ENCODE measurements at places on chromosomes 4 and X.

GRCh38 chrX:154436374-154436982, 476 bp upstream of the GDI1 start:
- no peak for DNase-seq

- DNase-seq, result no peak
Observed at GRCh38 chrX:13345037-13345436, 25.2 kb upstream of the ATXN3L start.

GRCh38 chr4:187929024-187929423, 66.5 kb upstream of the ZFP42 start:
- DNase-seq, result no peak

DNA sequence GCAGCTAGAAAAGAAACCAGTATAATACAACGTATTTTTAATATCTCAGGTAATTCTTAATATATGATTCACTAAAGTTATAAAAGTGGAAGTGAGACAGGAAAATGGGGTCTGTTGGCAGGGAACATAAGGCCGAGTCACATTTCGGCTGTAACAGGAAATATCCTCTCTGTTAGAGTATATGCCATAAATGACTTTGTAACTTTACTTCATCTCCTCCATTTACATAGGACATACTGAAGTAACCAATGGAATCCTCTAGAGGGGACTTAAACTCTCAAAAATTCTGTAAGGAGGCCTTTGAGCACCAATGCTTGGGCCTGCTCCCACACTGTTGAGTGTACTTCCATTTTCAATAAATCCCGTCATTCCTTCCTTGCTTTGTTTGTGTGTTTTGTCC, 71.3 kb downstream of the ANKRD17 start:
- DNase-seq, result no peak

- DNase-seq, result no peak
Observed at GRCh38 chr4:105129286-105130040, 17.2 kb upstream of the TET2 start.

DNA sequence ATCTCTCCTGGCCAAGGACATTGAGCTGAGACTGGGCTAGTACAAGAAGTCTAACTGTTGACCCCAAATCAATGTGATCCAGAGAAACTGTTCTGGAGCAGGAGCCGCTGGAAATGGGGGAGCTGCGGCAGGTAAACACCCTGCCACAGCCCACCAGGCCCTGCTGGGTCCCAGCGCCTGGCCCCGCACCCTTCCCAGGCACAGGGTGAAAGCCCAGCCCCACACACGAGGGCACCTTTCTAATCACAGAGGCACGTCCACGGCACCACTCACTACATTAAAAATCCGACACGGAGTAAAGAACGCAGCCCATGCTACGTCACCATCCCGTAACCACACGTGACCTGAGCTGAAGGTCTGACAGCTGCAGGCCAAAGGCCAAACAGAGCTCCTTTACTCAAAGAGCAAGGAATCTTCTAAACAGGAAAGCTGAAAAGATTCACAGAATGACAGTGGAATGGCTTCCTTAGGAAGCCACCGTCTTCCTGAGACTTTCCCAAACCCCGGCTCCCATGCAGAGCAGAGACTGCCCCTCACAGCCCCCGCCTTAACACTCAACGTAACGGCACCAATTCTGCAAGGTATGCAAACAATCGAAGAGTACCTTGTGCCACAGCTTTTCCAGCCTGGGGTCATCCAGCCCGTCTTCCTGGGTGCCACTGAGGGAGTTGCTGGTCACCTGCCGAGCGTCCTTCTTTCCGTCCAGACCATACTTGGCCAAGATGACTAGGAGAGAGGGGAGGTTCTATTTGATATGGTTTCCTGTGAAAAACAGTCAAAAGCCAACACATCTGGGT, 12.6 kb downstream of the LRPAP1 start:
- DNase-seq, result no peak

- no peak for DNase-seq
Observed at GRCh38 chr4:3305610-3306371, 13.0 kb downstream of the RGS12 start.

DNA sequence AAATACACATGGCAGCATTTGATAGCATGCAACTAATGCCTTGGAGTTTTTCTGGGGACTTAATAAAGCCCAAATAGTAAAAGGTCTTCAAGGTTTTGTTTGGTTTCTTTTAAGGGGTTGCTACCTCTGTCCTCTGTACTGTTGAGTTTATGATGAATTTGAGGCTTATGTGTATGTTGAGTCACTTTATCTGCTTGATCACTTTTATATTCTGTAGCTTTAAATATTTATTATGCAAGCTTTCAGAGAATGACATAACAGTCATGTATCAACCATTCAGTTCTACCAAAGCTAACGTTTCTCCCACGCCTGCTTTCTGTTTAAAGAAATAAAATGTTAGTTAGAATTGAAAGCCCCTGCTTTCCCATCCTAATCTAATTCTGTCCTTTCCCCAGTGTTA, 122.2 kb downstream of the NHS start:
- DNase-seq, result no peak

DNA sequence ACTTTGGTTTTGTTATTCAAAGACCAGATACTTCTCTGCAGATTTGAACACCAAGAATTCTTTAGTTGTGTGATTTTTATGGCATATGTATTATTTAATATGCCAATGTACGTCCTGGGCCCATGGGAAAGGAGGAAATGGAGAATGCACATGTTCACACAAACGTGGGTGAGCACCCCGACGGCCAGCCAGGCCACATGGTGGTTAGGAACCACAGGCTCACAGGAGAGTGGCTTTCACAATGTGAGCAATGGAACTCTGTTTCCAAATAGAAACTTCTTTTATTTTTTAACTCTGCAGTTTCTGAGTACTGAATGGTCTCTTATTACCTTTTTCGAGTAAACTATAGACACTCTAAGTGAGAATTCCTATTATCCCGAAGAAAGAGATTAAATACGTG, 58.0 kb upstream of the UNC5C start:
- no peak for DNase-seq

- DNase-seq, result no peak
Observed at GRCh38 chr4:32472918-32473317, 1752.7 kb downstream of the PCDH7 start.

- DNase-seq, result no peak
Observed at GRCh38 chr4:182294451-182294850, 51.2 kb downstream of the TENM3 start.

- no peak for DNase-seq
Observed at GRCh38 chr4:166277853-166278252, 404.8 kb downstream of the TLL1 start.

DNA sequence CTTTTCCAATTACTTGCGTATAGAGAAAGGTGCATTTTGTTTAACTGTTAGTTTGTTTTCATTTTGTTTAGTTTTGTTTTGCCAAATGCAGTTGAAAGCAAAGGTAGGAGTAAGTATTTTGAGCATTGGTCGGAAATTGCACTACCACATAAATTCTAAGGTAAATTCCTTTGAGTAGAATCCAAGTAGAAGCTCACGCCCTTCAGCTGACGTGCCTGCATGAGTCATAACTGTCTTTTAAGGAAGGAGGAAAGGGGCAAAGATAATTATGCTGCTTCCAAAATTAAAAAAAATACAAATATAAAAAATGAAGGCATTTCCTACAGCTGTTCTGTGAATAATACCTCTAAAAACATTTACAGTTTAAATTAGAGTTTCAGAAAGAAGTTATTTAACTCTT, 110.2 kb upstream of the MYOZ2 start:
- DNase-seq, result no peak

GRCh38 chr4:87657525-87657924, 7.4 kb downstream of the DMP1 start:
- no peak for DNase-seq

GRCh38 chr4:53646795-53647194, 55.5 kb upstream of the LNX1 start:
- DNase-seq, result no peak

GRCh38 chr4:5238173-5238572, 186.9 kb downstream of the STK32B start:
- DNase-seq, result peak; percentile 42

DNA sequence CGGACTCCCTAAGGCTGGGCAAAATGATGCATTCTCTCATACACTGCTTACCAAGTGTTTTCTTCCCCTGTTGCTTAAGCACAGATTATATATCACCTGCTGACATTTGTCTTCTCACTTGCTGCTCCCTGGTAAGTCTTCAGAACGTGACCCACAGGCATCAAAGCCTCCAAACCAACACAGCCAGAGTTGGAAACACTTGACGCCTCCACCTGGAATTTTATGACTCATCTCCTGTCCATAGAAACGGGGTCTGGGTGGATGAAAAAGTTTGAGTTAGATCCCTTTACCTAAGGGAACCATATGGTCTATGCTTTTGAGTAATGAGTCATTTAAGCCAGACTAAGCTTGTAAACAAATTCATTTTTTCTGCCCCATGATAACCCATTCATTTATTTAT, 251.6 kb downstream of the USP46 start:
- DNase-seq, result no peak

GRCh38 chr4:148854203-148854602, 412.0 kb upstream of the NR3C2 start:
- DNase-seq, result no peak

- no peak for DNase-seq
Observed at GRCh38 chrX:105999294-105999693, 39.2 kb downstream of the SERPINA7 start.

GRCh38 chrX:76538860-76539259, 111.3 kb downstream of the MAGEE1 start:
- no peak for DNase-seq

- no peak for DNase-seq
Observed at GRCh38 chrX:19972984-19973383, 17.9 kb downstream of the BCLAF3 start.

DNA sequence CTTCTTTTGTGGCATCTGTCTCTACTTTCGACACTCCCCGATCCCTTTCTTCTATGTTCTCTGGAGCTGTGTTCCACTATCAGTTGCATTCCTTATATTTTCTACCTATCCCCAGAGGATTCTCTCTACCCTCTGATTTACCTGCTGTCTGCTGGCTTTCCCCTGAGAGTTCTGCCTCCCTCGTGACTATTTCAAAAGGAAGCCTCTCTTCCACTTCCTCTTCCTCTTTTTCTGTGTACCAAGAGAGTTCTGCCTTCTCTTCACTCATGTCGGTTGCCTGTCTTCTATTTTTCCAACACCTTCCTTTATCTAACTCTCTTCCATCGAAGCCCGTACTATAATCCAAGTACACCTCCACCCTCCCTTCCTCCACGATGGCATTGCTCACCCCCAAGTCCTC, 631.7 kb downstream of the SMARCA1 start:
- DNase-seq, result no peak

DNA sequence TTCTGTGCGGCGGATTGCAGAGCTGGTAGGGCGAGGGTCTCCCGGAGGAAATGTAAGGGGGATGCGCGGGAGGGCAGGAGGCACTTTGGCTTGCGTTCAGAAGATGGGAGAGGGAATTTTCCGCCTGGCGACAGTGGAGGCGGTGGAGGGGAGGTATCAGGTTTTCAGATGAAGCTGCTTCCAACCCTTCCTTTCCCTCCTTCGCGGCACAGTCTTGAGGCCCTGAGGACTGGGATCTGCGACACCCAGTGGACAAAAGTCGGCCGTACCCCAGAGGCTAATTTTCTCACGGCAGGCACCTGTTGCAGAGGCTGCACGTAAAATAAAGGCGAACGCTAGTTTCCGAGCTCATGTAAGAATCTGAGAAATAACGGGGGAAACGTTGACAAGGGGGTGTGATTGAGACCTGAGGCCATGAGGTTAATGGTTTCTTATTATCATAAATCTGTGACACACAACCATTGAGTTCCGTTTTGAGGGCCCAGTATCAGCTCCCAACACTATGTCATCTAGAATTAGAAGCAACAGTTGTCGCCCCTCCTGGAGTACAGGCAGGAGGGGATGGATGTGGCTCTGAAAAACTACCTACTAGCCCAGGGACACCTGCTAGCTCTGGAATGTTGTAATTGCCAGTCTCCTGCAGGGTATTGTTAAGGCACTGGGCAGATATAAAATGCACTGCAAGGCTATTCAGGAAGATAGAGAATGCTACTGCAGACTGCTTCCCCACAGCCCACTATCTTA, 1.1 kb downstream of the ZCCHC18 start:
- peak; percentile 15 for DNase-seq

GRCh38 chr4:23921447-23921845, 31.6 kb upstream of the PPARGC1A start:
- DNase-seq, result no peak

DNA sequence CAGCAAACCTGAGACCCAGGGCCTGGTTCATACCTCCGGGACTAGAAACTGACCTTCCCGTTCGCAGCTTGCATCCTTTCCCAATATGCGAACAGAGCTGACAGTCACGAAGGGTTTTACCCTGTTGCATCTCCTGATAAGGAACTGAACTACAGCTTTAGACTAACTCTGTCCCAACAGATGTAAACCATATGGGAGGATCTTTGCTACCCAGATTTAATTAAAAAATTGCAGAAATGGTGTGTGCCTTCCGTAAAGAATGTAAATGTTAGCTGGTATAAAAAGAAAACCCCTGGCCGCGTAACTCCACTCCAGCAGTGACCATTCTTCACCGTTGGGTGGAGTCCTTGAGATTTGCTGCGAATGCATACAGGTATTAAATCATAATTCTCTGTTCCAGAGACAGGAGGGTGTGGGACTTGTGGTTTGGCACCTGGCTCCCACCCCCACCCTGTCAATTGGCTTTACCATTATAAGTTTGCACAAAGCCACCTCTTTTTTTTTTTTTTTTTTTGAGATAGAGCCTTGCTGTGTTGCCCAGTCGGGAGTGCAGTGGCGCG, 40.6 kb upstream of the SORCS2 start:
- no peak for DNase-seq

DNA sequence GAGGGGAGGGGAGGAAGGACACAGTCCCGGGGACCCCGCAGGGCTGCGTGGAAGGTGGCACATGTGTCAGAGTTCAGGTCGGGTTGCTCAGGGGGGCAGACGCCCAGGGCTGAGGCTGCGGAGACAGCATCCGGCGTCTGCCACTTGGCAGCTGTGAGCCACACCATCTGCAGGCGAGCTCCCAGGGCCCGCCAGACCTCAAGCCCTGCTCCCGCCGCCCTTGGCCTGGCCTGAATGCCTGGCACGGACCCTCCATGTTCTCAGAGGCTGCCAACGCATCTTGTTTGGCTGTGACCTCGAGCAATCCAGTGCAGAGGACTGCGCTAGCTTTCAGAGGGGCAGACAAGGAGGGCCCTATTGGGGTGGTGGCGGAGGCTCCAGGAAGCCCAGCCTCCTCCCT, 5.1 kb downstream of the BGN start:
- DNase-seq, result no peak

GRCh38 chrX:104318330-104319009, 63.7 kb upstream of the ESX1 start:
- DNase-seq, result no peak

DNA sequence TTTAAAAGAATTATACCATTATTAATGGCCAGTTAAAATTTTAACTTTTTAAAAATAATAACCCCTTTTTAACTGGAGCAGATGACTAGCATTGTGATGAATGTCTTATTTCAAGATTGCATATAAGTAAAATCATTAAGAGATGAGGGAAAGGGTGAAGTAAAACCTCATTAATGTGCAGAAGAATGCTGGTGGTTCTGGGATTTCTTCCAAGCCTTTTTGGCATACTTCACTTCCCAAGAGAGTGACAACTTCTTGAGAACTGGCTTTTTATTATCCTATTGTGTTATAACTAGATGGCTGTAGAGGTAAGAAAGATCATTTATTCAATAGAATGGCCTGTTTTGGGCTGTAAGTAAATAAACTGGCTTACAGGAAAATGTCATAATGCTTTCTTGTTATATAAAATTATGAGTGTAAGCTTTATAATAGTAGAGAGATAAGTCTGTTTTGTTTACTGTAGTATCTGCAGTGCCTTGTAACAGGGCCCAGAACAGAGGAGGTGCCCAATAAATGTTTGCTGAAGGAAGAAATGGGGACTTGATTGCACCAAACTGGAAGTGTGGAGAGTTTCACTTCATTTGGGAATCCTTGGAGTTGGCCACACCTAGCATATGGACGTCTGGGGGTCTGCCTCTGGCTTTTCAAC, 242.9 kb upstream of the PITX2 start:
- no peak for DNase-seq
